ENCODE measurements at places on chromosomes 1 and 21.

DNA sequence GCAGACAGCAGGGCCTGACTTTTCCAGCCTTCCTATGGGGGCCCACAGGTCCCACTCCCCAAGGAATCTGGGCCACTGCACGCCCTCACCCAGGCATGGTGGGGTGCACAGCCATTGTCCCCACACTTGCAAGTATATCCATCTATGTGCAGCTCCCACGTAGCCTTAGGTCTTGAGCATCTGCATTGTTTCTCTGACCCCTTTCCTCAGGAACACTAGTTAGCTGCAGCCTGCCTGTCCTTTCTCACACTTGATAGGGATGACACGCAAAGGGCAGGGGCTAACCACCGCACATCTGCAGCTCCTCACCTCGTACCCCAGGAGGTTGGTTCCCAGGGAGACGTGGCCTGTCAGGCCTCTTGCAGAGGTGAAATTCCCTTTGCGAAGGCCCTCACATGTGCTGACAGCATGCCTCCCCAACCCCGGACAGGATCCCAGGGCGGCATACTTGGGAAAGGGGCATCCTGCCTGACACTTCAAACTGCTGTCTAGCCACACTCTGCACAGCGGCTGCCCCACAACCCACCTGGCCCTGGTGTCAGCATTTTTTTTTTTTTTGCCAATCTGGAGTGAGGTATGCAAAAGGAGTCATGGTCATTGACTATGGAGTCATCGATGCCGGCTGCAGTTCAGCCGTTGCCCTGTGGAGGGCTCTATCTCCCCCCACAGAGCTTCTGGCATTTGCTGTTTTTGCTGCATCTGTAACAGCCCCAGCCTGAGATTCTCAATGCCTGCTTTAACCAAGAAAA is 5.0 kb downstream of the JMJD4 start:
- DNase-seq, result peak; percentile 42

DNA sequence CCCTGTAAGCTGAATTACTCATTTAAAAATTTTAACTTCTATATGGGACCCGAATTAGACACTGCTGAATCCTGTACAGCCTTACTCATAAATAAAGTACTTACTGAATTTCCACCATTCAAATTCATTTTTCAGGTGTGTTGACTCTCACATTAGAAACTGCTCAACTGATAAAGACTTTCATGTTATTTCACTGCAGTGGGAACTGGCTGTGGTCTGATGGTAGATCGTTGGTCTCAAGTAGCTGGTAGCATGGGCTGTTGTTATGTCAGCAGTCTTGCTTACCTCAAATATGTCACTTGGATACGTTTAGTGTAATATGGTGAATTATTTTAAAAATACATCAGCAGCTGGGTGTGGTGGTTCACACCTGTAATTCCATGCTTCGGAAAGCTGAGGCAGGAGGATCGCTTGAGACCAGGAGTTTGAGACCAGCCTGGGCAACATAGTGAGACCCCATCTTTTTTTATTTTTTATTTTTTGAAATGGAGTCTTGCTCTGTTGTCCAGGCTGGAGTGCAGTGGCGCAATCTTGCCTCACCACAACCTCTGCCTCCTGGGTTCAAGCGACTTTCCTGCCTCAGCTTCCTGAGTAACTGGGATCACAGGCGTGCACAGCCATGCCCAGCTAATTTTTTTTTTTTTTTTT is 10.4 kb downstream of the DEGS1 start:
- no peak for DNase-seq

- DNase-seq, result no peak
Measured at GRCh38 chr1:56034222-56034621, 545.1 kb downstream of the PLPP3 start.

- DNase-seq, result no peak
Measured at GRCh38 chr1:245788269-245788668, 633.5 kb downstream of the KIF26B start.

DNA sequence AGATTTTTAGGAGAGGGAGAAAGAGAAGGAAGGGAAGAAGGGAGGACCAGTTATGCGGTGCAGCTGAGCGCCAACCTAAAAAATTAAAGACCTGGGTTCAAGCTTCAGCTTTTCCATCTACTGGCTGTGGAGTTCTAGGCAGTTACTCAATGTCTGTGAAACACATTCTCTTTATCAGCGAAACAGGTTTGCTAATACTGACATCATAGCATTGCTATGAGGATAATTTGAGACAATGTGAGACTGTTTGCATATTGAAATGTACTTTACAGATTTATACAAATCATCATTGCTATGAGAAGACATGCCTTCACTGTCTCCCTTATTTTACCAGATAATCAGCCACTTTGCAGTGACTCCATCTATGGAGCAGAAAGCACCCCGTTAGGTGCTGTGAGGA is 222.9 kb upstream of the SGIP1 start:
- no peak for DNase-seq

DNA sequence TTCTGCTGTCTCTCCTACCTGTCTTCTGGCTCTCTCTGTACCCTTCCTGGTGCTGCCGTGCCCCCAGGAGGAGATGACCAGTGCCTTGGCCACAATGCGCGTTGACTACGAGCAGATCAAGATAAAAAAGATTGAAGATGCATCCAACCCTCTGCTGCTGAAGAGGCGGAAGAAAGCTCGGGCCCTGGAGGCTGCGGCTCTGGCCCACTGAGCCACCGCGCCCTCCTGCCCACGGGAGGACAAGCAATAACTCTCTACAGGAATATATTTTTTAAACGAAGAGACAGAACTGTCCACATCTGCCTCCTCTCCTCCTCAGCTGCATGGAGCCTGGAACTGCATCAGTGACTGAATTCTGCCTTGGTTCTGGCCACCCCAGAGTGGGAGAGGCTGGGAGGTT is 38.1 kb upstream of the IL19 start:
- DNase-seq, result no peak

DNA sequence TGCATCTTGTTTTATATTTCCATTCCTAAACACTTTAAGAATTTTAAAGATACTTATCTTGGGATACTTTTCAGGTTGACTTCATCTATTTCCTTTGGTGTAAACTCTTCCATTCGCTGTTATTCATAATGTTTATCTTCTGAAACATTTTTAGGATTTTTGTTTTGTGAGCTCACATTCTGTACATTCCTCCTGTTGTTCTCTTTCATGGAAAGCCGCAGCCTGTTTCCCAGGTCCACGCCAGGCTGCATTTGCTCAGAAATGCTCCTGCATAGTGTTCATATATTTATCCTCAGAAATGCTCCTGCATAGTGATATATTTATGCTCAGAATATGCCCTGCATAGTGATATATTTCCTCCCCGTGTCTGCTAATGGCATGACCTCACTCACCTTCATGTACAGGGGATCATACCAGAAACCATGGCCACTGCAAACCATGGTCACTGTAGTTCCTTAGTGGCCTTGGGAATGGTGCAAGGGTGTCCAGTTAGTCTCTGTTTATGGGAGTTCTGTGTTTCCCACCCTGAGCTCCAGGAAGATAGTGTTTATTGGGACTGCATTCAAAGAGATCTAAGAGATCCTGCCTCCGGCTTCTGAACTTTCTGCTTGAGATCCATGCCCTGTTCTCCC is 153.9 kb upstream of the GREM2 start:
- DNase-seq, result no peak

- no peak for DNase-seq
Measured at GRCh38 chr1:47906009-47906432, 91.2 kb downstream of the TRABD2B start.

DNA sequence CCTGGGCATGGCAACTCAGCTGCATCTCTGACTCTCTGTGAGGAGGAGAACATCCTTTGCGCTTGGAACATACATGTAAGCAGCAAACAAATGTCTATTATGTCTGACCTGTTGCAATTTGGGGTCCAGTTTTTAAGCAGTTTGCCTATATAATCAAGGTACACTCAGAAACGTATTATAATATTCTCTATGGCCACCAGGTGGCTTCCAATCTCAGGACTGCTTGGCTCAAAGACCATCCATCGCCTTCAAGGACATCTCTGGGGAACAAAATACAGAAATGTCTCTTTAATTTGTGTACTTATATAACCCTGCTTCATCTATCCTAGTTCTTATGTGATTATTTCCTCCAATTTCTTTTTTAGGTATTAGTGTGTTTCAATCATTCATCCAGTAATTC is 227.2 kb downstream of the OLFM3 start:
- no peak for DNase-seq

GRCh38 chr1:177620636-177621190 is 349.1 kb downstream of the SEC16B start:
- DNase-seq, result no peak

DNA sequence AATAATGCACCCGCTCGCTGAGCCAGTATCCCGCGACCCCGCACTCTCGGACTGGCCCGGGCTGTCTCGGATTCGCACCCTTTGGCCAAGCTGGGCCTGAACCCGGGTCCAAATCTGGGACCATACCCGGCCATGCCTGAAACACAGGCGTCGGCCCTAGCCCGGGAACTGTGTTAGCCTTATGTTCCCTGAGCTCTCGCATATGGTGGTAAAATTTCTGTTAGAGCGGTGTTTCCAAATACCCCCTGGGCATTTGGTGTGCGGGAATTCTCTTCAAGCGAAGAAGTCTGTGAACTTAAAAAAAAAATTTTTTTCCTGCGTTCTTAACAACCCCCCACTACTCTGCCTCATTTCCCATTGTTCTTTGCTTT is 3.1 kb downstream of the RNF220 start:
- no peak for DNase-seq

GRCh38 chr1:183773482-183774274 is 31.2 kb upstream of the RGL1 start:
- no peak for DNase-seq

DNA sequence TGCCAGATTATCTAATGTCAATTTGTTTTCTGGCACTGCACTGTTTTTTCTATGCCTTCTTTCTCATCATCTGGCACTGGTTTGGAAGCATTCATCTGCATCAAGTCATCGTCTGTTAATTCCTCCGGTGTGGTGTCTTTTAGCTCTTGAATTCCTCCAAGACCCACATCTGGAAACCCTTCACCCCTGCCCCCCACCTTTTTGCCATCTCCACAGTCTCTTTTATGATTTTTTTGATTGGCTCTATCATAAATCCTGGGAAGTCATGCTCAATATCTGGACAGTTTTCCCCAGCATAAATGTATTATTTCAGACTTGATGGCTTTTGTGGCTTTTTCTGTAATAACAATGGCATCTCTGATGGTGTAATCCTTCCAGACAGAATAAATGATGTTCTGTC is 10.4 kb upstream of the KCNK1 start:
- DNase-seq, result no peak

DNA sequence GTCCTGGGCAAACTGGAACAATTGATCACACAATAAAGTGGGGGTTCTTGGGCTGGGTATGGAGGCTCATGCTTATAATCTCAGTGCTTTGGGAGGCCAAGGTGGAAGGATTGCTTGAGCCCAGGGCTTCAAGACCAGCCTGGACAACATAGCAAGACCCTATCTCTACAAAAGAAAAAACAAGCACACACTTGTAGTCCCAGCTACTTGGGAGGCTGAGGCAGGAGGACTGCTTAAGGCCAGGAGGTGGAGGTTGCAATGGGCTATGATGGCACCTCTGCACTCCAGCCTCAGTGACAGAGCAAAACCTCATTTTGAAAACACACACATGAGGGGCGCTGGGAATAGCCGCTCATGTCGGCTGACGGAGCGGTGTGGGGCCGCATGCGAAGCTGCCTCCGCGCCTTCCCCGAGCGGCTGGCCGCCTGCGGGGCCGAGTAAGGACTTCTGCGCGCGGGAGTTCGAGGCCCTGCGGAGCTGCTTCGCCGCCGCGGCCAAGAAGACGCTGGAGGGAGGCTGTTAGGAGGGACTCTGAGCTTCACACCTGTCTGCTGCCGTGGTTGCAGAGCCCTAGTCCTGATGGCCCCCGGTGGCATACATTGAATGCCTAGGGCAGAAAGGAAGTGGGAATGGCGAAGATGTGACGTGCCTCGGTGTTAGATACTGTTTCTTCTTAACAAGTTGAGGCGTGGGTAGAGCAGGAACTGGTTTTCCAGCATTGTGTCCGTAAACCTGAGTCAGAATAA is 59.5 kb downstream of the ACBD3 start:
- no peak for DNase-seq

- DNase-seq, result no peak
Measured at GRCh38 chr1:183598386-183598785, 8.1 kb upstream of the NCF2 start.

- DNase-seq, result no peak
Measured at GRCh38 chr1:39189592-39190041, 14.9 kb upstream of the MACF1 start.

- DNase-seq, result no peak
Measured at GRCh38 chr1:154556422-154556821, 2.0 kb downstream of the UBE2Q1 start.

DNA sequence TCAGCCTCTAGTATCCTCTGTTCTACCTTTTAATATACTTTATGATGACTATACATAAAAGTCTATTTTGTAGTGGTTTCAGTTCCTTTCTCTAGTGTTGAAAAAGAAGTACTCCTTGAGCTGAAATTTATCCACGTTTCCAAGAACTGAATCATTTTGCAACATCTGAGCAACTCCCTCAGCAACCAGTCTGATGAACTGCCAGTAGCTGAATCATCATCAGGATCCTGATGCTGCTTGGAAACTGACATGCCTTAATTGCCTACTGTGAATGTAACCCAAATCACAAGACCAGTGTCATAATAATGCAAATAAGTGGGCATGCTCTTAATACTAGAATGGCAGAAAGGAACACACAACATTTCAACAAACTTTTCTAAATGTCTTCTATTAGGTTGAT is 103.3 kb downstream of the CYYR1 start:
- DNase-seq, result no peak

GRCh38 chr1:108050158-108050557 is 85.2 kb upstream of the VAV3 start:
- no peak for DNase-seq

DNA sequence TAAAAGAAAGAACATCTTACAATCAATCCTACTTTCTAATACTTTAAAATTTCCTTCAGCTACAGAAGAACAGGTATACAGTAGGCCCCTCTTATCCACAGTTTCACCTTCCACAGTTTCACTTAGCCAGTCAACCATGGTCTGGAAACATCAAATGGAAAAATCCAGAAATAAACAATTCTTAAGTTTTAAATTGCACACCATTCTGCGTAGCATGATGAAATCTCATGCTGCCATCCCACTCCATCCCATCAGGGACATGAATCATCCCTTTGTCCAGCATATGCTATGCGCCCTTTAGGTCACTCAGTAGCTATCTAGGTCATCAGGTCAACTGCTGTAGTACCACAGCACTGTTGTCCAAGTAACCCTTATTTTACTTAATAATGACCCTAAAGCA is 67.7 kb downstream of the HSF2BP start:
- no peak for DNase-seq

DNA sequence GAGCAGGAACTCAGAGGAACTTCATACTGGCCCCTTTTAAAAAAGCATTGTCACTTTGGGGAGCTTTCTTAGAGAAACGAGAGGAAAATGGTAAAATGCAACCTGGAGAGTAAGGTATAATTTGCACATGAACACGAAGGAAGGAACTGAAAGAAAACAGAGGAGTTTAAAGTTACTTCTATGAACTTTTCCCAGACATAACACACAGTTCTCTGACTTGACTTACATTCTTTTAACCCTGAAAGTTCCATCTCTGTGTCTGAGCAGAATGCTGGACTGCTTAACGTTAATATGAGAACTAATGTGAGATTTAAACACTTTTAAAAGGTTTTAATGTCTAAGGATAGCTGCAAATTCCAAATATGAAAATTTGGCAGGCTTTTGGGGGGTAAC is 102.3 kb downstream of the NFIA start:
- DNase-seq, result no peak

- DNase-seq, result no peak
Measured at GRCh38 chr1:170071378-170071777, 3.1 kb downstream of the KIFAP3 start.

Measured in CD4-positive, alpha-beta T cell treated with Interleukin-15 for 4 hours (primary cell).